GM03348 (cell line): ENCODE measurements at places on chromosomes 4 and X.
A peak's percentile ranks its signal among the peaks of the same experiment; 100 is the strongest.

DNA sequence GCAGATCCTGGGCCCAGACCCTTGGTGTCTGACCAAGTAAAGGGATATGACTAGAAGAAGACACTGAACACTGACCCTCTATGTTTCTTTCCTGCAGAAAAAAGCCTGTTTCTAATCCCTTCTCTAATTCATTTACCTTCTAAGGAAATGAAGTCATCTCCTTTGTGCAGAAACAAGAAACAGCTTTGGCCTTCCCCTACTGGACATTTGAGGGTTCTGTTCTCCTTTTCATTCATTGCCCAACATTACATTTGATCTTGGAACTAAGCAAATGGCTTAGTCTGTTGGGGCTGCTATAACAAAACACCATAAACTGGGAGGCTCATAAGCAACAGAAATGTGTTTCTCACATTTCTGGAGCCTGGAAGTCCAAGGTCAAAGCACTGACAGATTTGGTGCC lies 20.0 kb downstream of the HCCS start:
- no peak for DNase-seq

DNA sequence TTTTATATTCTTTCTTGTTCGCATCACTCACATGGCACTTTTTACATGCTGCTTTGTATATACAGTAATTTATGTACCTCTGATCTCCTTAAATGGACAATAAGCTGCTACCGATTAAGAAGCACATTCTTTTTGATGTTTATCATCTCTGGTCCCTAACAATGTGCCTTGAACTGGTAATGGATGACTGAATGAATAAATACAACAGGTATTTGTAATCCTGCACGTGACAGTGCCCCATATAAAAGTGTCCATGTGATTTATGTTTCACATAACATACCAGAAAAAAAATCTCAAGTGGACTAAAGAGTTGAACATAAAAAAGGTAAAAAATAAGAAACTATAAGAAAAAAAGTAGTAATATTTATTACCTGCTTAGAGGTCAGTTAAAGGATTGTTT lies 7.7 kb upstream of the SLAIN2 start:
- no peak for DNase-seq

- peak; percentile 14 for DNase-seq
These were observed 82.4 kb upstream of the HPRT1 start for GRCh38 chrX:134377537-134377936.

DNA sequence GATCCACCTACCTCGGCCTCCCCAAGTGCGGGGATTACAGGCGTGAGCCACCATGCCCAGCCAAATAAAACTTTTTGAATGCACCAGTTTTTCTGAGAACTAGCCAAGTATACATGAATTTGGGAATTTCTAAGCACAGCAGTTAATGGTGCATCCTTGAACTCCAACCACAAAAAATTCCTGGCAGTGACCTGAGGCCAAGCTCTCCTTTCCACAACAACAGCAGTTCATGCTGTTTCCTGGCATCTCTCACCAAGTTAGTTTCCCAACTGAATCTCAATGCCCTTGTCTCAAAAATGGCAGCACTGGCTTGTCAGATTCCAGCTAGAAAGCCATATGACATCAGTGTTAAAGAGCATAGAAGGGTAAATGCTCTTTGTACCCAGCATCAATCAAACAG lies 15.9 kb upstream of the XKRX start:
- no peak for DNase-seq

- DNase-seq = no peak
These were observed 121.2 kb downstream of the TBCK start for GRCh38 chr4:106194801-106195200.

DNA sequence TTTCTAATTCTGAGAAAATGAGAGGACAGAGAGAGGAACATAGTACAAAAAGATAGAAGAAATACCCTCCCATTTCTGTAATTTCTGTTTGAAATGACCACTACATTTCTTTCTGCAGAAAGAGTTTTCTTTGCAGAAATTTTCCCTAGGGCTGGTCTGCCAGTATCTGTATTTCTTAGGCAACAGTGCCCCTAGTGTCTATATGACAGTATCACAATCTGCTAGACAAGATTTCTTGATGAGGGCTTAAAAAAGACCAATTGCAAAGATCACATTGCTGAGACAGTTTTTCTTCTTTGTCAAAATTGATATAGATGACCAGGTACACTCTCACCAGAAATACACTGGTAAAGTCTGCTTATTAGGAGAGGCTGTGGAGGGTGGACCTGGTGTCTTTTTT lies 81.0 kb upstream of the ZDHHC15 start:
- DNase-seq = peak; percentile 20

GRCh38 chr4:89048906-89049601 lies 7.9 kb downstream of the FAM13A start:
- DNase-seq = no peak

- DNase-seq = no peak
These were observed 127.1 kb downstream of the PJA1 start for GRCh38 chrX:69038188-69038587.

GRCh38 chr4:133812236-133812635 lies 389.4 kb downstream of the PABPC4L start:
- no peak for DNase-seq

DNA sequence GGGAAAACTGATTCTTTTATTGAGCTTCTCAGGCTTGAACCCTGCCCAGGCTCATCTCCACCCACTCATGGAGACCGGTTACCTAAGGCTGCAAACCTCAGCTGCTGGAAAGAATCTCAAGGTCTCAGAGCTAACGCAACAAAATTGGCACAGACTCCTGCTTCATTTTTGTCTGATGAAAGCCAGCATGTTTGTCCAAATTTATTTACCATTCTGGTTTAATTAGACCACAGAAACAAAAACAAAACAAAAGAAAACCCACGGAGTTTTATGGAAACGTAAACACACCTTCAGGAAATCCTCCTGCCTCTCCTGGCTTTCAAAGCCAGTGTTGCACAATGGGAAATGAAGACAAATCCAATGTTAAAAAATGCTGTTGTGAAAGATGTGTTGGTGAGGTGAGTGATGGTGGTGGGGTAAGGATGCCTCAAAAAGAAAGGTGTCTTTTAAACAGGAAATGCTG lies 56.4 kb upstream of the PDLIM3 start:
- DNase-seq = no peak

GRCh38 chr4:137934046-137934445 lies 308.1 kb downstream of the SLC7A11 start:
- DNase-seq = no peak

DNA sequence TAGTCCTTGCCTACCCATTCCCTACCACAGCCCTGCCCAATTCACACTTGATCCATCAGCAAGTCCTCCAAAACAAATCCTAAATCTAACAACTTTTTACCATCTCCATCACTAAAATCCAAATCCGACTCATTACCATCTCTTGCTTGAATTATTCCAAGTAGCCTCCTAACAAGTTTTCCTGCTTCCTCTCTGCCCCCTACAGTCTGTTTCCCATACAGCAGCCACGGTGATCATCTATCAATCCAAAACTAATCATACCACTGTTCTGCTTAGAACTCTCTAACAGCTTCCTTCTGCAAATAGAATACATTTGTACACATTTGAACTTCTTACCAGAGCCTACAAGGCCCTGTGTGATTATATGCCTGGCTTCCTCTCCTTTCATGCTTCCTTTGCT lies 133.0 kb downstream of the SHROOM4 start:
- no peak for DNase-seq

DNA sequence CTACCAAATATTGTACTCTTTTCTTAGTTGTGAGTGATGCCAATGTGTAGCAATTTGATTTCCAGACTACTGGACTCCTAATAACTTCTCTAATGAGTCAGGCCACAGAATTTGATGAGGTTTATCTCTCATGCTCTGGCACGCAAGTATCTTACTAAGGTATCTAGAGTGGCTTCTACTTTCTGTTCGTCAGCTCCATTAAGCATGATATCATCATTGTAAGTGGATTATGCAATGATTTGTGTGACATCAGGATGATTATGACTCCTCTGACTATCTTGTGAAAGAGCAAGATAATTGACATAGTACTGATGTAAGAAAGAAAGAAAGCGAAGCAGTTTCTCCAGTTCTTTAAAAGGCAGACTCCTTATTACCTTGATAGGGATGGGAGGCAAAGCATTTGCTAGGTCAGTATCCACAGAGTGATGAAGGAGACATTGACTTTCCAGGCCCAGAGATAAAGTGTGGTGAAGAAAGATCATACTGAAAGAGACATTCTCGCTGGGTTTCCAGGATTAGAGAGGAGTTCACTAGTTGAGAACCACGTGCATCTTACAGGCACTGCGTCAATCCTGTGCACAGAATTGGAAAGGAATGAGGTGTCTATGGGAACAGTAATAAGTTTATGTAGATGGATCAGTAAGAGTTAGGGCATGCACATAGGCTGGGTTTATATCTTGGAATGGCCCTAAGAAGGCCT lies 161.9 kb upstream of the STK26 start:
- DNase-seq = no peak

DNA sequence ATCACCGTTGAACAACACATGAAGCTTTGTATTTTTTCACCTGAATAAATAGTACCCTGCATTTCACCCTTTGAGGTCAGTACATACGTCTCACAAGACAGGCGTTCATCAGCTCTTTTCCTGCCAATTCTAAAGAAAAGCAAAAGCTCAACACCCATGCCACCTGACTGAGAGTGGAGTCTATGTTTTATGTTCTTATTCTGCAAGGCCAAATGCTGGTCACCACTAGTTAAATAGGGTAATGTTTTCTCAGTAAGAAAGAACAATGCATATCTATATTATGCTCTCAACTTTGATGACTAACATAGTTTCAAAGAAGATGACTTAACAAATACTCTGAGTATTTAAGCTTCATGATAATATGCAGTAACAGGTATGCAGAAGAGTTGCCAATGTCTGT lies 336.3 kb upstream of the BMP3 start:
- DNase-seq = no peak

GRCh38 chr4:165204462-165204830 lies 2.9 kb upstream of the KLHL2 start:
- DNase-seq = peak; percentile 28

DNA sequence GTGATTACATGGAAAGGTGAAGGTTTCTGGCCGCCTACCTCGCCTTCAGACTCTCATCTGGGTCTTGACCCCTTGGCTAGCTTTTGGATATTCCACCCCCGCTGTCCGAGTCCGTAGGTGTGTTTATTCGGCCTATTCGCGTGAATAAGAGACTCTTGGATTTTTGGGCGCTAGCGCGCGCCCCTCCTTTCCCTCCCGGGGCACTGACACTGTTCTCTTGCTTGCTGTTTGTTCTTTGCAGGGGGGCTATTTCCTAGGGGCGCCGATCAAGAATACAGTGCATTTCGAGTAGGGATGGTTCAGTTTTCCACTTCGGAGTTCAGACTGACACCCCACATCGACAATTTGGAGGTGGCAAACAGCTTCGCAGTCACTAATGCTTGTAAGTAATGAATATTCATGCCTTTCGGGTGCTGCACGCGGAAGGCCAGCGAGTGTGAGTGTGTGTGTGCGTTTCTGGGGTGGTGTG lies 932 bp downstream of the GRIA2 start:
- DNase-seq = no peak

DNA sequence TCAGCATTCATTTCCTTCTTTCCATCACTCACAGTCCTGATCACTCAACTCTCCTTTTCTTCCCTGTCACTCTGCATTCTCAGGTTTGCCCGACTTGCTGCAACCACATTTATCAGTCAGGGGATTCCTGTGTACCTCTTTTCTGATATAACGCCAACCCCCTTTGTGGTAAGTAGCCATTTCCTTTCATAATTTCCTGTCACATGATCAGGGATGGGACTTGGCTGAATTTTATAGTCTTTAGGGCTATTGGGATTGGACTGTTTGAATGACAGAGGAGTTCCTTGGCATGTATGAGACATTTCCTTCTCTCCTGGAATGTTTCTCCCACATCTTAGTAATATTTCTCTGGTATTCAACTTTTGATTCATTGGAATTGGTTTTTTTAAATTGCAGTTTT lies 11.0 kb downstream of the PGM2 start:
- DNase-seq = peak; percentile 91

DNA sequence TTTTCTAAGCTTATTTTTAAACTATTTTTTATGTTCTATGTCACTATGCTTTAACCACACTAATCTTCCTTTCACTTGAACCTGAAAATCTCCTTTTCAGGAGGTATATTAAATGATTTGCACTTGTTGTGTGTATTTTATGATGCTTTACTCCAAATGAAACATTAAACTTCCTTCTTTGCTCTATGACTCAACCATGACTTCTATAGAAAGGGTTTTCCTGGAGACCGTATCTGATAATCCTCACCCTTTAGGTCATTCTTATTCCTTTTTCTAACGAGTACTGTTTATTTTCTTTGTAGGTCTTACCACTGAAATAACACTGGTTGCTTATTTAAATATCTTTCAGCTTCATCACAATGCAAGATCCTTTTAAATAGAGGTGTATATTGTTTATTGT lies 1163.2 kb downstream of the PCDH18 start:
- no peak for DNase-seq

DNA sequence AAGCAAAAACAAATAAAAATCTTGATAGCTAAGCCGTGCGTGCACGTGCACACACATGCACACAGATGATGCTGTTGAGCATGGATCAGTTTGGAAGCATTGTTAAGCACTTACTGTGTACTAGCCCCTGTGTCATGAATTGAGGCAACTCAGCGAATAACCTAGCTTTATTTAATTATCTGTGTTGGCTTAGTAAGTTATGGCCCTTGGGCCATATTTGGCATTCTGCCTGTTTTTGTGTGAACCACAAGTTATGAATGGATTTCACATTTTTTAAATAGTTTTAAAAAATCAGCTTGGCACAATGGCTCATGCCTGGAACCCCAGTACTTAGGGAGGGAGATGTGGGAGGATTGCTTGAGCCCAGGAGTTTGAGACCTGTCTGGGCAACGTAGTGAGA lies 113.6 kb upstream of the CBLL2 start:
- DNase-seq = peak; percentile 4

DNA sequence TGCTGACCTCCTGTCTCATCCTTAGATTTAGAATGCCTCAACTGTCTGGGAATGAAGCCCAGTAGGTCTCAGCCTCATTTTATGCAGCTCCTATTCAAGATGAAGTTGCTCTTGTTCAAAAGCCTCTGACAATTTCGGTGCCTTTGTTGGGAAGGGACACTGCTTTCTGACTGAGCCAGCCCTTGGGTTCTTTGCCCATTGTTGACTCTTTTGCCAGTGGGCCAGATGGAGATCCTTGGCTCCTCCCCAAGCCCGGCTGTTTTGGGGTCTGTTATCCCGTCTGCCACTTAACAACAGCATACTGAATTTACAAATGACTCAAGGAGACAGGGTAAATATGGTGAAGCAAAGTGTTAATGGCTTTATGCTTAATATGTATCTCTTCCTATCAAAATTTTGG lies 58.3 kb upstream of the PRKX start:
- no peak for DNase-seq

- peak; percentile 51 for DNase-seq
These were observed 19.3 kb downstream of the SEL1L3 start for GRCh38 chr4:25843340-25844097.

DNA sequence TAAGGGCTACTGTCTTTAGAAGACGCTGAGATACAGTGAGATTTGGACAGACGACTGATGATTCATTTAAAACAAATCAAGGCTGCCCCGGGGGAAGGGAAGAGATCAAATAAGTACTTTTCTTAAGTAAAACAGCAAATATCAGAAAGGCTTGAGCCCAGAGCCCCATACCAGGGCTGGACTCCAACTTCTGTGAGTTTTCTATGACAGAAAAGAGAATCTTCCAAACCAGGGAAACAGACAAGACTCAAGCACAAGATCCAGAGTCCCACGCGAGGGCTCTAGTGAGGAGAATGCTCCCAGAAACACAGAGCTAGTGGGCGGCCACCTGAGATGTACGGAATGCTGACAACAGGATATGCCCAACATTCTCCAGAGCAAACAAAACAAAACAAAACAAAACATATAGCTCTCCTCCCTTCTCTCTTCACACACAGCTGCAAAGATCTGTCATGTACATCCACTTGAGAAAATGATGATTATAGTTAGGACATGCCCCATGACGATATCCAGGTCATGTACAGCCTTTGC lies 13.1 kb downstream of the ACSL1 start:
- peak; percentile 19 for DNase-seq
